LHCN-M2 (cell line): ENCODE measurements at places on chromosomes 1 and 21. TPM values are rescaled to one million over a fixed set of nuclear protein-coding genes. Genes with fewer than 3 reads are reported as not detected.
A peak's percentile ranks its signal among the peaks of the same experiment; 100 is the strongest.

GRCh38 chr1:160708801-160709200 is 2.8 kb downstream of the CD48 start:
- no peak for DNase-seq

DNA sequence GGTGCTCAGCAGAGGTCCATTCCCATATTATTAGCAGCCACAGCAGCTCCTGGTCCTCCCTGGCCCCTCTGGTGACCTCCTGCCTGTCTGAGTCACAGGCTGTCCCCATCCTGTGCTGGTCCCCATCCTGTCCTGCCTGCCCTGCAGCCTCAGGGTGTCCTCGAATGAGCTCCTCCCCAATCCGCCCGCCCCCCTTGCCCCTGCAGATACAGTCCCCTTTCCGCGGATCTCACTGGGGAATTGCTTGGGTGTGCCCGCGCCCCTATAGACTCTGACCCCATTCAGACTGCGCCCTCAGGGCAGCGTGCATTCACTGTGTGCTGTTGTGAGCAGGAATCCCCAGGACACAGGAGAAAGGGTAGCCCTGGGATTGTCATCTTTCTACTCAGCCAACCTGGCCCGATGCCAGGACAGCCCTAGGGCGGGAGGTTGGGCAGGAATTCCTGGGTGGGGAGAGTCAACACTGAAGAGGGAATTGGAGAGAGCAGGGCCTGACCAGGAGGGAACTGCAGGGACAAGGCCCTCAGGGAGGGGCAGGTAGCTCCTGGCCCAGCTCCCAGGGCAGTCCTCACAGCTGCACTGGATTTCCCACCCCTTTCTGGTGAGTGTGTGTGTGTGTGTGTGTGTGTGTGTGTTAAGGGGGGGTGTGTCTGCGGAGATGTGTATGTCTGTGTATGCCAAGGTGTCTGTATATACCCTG is 1.1 kb upstream of the GUCA2A start:
- no peak for DNase-seq

GRCh38 chr1:226002667-226003501 is 3.7 kb upstream of the SDE2 start:
- DNase-seq, result peak; percentile 63

DNA sequence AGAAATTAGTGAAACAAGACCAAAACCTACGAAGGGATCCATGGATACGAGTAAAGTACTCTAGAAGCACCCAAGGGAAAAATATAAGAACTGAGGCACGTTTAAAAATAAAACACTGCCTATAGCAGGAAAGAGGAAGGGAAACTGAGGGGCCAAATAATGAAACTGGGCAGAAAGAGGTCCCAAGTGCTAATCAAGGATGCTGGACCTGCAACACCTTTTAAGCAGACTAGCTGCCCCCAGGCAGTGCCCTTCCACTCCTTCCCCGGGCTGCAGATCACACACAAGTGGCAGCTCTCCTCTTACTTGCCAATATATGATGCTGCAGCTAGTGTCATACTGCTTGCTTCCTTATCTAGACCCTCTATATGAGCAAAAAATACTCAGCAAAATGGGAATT is 7.6 kb upstream of the OTUD7B start:
- no peak for DNase-seq

Gene CAMK2N1
- total RNA-seq, result 31.2 and 34.0 TPM in 2 replicates
